ENCODE measurements at places on chromosomes 4 and X. TPM values are rescaled to one million over a fixed set of nuclear protein-coding genes. Genes with fewer than 3 reads are reported as not detected.

VEGFC gene
- 14.3 TPM for total RNA-seq

XG gene
- total RNA-seq = 0.50 TPM

TRIM61 gene
- total RNA-seq = 0.54 TPM

TMPRSS11E gene
- 2.3 TPM for total RNA-seq

C4orf36 gene
- total RNA-seq = 2.0 TPM

All from kidney (tissue), 22 donors.